ENCODE measurements at places on chromosomes 13 and 19. TPM values are rescaled to one million over a fixed set of nuclear protein-coding genes. Genes with fewer than 3 reads are reported as not detected.
A peak's percentile ranks its signal among the peaks of the same experiment; 100 is the strongest.

DNA sequence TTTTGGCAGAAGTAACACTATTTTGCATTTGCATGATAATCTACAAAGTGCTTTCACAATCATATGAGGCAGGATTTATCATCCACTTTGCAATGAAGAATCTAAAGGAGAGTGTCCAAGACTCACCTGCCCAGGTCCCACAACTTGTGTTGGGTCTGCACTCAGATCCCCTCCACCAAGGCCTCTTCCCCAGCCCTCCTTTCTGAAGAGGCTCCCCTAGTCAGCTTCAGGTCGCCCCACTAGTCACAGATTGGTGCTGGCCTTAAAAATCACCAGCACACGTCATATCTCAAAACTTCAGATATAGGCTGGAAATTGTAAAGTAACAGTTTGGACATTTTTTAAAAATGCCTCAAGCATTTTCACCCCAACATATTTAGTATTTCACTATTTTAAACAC, 17.5 kb downstream of the ATP7B start:
- H3K27me3 ChIP-seq: no peaks in the 10 kb centered on the region
- H3K36me3 ChIP-seq: no peaks in the 10 kb centered on the region
- H3K4me1 ChIP-seq: peaks cover 21% of the 10 kb centered on the region
- no peak for DNase-seq
- H3K27ac ChIP-seq: no peak overlapping the region

GRCh38 chr13:79901336-79901735, 420.4 kb downstream of the NDFIP2 start:
- no peak overlapping the region for H3K27ac ChIP-seq
- H3K27me3 ChIP-seq: no peaks in the 10 kb centered on the region
- H3K4me1 ChIP-seq: peaks cover 10% of the 10 kb centered on the region
- no peak for DNase-seq
- H3K36me3 ChIP-seq: no peaks in the 10 kb centered on the region
- no peak overlapping the region for H3K4me3 ChIP-seq

- H3K36me3 ChIP-seq: peaks cover 27% of the 10 kb centered on the region
- DNase-seq: no peak
- H3K4me3 ChIP-seq: no peak overlapping the region
Measured at GRCh38 chr19:7985481-7985911, 19.9 kb downstream of the ELAVL1 start.

Gene CGB1
- total RNA-seq: not detected

GRCh38 chr19:31406106-31406505, 56.9 kb upstream of the TSHZ3 start:
- no peak overlapping the region for H3K27ac ChIP-seq
- H3K36me3 ChIP-seq: no peaks in the 10 kb centered on the region
- no peaks in the 10 kb centered on the region for H3K4me1 ChIP-seq
- no peak overlapping the region for H3K4me3 ChIP-seq
- no peaks in the 10 kb centered on the region for H3K27me3 ChIP-seq
- DNase-seq: no peak

Gene ZNF836
- 1.2 TPM for total RNA-seq

DNA sequence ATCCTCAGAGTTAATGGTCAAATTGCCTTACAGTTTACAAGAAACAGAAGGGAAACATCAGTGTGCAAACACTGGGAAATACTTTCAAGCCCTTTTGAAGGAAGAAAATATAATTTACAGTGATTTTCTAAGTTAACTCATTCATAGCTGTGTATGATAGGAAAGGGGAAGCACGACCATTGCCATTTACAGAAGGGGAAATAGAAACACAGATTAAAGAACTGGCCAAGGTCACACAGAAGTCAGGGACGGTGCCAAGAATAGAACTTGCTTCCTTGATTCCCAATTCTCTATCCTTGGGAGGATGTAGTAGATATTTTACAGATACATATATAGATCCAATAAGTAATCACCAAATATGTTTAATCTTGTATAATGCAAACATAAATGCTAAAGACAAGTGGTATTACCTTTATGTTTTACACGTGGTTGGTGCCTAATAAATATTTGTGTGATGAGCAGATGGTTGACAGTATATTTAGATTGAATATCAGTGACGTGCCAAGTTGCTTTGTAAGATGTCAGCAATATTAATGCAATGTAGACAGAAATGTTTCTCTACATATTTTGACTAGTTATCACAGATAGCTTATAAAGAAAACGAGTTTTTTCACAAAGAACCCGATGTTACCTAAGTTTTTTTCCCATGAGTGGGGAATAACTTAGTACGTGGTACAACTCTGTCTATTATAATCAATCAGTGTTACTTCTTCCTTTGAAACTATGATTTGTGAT, 73.1 kb downstream of the FLT1 start:
- H3K4me1 ChIP-seq: no peaks in the 10 kb centered on the region
- H3K27ac ChIP-seq: no peak overlapping the region
- DNase-seq: no peak
- H3K36me3 ChIP-seq: no peaks in the 10 kb centered on the region
- no peak overlapping the region for H3K4me3 ChIP-seq
- no peaks in the 10 kb centered on the region for H3K27me3 ChIP-seq

- no peak overlapping the region for H3K27ac ChIP-seq
- no peaks in the 10 kb centered on the region for H3K36me3 ChIP-seq
- peaks cover 24% of the 10 kb centered on the region for H3K4me1 ChIP-seq
- peak overlapping the region; percentile 51 for H3K4me3 ChIP-seq
Measured at GRCh38 chr13:99979453-99980200, 2.0 kb upstream of the ZIC2 start.

Gene SELENOW
- total RNA-seq: 1,382 TPM

Gene CADM4
- 4.1 TPM for total RNA-seq

- H3K27ac ChIP-seq: no peak overlapping the region
- no peak for DNase-seq
- H3K4me3 ChIP-seq: no peak overlapping the region
Measured at GRCh38 chr13:67855741-67856238, 625.7 kb upstream of the PCDH9 start.

GRCh38 chr13:25541434-25542123, 169.8 kb downstream of the ATP8A2 start:
- H3K27ac ChIP-seq: no peak overlapping the region
- H3K36me3 ChIP-seq: no peaks in the 10 kb centered on the region
- H3K27me3 ChIP-seq: no peaks in the 10 kb centered on the region
- no peaks in the 10 kb centered on the region for H3K4me1 ChIP-seq
